ENCODE measurements at places on chromosomes 4 and X.

DNA sequence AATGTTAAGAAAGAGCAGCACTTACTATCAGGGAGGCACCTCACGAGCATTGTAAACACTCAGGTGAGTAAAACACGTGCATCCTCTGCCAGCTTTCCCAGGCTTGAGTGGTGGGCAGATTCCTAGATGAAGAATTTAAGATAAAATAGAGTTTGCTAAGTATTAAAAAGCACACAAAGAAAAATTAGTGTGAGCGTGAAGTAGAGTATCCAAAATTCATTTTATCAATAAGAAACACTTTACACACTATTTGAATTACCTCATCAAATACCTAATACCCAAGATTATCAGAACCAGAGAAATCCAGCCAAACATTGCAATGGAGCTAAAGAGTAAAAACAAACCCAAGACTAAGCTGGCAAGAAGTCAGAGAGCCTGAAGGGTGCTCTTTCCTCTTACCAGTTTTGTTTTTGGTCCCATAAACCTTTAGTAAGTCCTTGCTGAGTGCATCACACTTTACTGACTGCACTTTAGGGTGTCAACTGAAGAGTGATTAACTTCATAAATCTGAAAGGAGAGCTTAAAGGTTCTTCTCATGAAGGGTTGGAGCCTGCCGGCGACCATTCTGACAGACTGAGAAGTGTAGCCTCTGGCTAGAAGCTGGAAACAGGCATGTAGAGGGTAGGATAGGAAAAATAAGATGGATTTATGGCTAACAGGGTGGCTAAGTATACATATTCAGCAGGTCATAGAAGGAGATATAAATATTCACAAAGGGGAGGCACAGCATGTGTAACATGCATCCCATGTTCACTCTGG is 151.1 kb downstream of the SLC7A11 start:
- no peak for DNase-seq

- no peak for DNase-seq
These were observed 57.3 kb upstream of the AP1S2 start for GRCh38 chrX:15911734-15912550.

GRCh38 chrX:73817393-73818199 is 254.6 kb downstream of the CHIC1 start:
- DNase-seq, result no peak

DNA sequence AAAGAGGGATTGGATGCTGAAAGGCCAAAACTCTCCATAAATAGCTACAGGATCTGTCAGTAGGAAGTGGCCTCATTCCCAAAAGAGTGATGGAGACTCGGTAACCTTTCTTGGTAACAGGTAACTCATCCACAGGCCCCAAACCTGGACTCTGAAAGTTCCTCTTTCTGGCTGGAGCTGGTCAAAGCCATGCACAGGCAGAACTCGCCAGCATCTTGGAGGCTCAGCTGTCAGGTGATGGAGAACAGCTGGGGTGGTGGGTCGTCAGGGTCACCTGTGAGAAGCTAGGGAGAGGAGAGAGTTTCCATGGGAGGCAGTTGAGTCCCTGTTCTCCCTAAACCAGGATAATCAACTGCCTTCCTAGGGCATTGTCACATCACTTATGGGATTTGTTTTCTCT is 354.3 kb upstream of the GATB start:
- no peak for DNase-seq

DNA sequence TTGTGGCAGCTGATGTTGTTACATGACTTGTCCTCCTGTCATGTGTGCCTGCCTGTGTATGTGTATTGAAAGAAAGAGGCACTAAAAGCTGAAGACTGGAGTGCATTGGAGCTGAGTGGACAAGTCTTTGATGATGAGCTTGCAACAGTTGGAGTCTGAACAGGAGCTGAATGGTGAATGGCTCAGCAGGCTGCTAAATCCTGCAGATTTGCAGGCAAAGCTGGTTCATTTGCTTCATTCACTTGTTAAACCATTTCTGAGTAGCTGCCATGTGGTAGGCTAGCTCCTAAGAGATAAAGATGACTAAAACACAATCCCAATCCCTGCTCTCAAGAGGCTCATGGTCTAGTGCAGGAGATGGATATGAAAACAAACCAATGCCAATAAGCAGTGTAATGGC is 217.3 kb downstream of the CHRDL1 start:
- DNase-seq, result no peak

- DNase-seq, result no peak
These were observed 42.7 kb downstream of the KIF4A start for GRCh38 chrX:70332600-70332999.

DNA sequence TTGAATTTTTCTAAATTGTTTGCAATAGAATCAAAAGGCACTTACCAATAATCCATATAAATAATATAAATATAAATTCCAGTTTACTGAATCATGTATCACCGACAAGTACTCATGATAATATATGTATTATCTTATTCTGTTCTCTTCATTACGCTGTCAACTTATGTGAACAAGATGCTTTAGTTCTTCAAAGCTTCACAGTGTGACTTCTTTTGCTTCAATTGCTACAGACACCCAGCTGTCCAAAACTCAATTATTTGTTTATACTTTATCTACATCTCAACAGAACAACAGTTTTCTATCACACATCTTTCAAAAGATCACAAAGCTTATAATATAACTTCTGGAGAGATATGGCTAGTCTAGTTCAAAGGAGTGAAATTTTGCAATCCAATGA is 1499.9 kb upstream of the PCDH10 start:
- DNase-seq, result no peak

- DNase-seq, result peak; percentile 22
These were observed 487.6 kb upstream of the BOD1L1 start for GRCh38 chr4:14115106-14115505.

DNA sequence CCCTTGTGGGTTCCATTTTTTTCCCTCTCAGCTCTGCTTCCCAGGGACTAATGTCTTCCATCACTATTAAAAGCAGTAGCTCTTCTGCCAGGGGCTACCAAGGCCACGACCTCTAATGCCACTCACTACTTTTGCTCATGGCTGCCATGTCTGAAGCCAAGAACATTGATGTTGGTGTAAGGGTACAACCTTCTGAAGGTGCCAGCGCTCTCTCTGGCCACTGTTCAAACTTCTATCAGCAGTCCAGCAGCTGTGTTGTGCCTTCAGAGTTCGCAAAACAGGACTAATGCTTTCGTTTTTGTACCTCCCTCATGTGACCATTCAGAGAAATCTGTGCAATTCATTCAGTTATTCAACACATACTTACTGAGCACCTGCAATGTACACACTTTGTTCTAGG is 121.5 kb upstream of the ENPEP start:
- DNase-seq, result no peak

GRCh38 chr4:169566021-169566818 is 46.2 kb downstream of the NEK1 start:
- peak; percentile 28 for DNase-seq

DNA sequence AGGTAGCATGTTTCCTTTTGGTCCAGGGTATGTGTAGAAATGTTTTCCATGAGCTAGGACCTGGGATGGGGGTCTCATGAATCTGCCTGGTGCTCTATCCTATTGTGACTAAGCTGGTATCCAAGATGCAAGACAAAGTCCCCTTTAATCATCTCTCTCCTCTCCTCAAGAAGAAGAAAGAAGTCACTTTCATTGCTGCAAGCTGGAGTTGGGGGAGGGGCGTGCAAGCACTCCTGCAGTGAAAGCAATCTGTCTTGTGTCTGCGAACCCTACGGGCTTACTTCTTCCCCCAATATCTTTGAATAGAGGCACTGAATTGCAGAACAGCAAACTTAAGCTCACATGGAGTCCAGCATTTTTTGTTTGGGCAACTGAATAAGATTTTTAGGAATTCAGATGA is 27.2 kb upstream of the GRPR start:
- no peak for DNase-seq

GRCh38 chr4:19693936-19694570 is 557.7 kb upstream of the SLIT2 start:
- no peak for DNase-seq

GRCh38 chr4:2081540-2081939 is 22.4 kb downstream of the NAT8L start:
- peak; percentile 3 for DNase-seq

DNA sequence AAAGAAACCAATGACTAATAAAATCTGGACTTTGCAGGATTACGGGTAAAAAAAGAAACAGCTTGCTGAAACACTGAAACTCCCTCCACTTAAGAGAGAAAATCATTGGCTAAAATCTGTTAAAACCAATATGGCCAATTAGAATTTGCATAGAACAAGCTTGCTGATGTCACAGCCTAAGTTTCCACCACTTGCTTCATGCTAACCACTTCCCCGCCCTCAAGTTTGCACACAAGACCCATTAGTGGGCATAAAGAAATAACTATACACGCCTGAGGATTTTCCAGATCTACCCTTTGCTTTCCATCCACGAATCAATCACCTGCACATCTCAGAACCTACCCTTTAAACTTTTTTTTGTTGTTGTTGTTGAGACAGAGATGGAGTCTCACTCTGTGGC is 42.7 kb upstream of the PHEX start:
- no peak for DNase-seq

- no peak for DNase-seq
These were observed 128.9 kb upstream of the TMEM164 start for GRCh38 chrX:109873983-109874382.

GRCh38 chr4:70559924-70560323 is 32.1 kb upstream of the AMBN start:
- DNase-seq, result no peak

GRCh38 chrX:42714981-42715700 is 62.8 kb downstream of the PPP1R2C start:
- peak; percentile 9 for DNase-seq

DNA sequence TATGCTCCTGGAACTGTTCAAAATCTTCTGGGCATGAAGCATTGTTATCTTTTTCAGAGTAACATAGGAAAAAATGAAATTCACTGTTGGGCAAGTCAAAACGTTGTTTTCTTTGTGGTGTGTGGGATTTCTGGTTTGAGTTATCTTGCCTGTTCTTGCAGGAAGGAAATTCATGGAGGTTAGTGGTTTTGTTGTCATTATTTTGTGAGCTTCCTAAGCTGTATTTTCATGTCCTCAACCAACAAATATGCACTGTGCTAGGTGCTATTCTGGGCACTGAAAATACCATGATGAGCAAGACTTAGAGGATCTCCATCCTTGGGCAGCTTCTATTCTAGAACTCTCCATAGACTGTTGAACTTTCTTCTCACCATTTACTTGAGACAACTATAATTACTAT is 16.9 kb downstream of the SPINK2 start:
- DNase-seq, result no peak

GRCh38 chrX:65576160-65576559 is 41.6 kb upstream of the LAS1L start:
- no peak for DNase-seq

DNA sequence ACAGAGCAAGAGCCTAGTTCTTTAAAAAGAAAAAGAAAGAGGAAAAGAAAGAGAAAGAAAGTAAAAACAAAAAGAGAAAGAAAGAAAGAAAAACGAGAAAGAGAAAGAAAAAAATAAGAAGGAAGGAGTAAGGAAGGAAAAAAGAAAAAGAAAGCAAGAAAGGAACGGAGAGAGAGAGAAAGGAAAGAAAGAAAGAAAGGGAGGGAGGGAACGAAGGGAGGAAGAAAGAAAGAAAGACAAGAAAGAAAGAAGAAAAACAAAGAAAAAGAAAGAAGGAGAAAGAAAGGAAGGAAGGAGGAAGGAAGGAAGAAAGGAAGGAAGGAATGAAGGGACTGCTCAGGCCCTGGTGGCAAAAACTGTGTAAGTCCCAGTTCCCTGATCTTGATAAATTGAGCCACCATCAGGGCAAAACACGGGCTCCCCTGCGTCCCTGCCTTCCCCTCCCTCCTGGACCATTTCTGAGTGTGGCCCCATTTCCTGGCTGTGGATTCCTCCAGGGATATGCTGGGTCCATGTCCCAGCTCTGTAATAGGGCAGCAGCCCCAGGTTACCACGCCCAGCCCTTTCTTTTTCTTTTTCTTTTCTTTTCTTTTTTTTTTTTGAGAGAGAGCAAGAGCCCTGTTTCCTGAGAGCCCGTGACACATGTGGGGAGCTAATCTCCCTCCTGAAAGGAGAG is 44.8 kb downstream of the SHOX start:
- DNase-seq, result no peak

DNA sequence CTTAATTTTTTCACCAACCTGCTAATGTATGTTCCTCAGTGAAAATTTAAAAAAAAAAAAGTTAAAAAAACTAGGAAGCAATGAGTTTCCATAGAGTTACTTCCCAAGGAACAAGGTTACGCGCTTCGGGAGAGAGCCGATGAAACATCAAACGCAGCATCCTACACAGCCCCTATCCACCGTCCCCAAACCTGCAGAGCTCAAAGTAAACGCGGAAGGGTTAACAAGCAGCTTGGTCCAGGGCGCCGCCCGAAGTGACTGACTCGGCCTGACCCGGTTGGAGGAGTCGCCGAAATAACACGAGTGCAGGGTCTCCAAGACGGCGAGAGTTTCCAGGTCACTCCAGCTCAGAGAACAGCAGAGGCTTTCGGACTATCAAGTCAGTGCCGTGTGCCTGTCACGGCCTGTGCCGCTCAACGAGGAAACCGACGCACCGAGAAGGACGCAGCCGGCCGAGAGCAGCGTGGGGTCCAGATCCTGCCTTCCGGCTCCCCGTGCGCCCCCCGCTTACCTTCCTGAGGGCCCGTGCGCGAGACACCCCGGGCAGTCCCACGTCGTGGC is 512 bp downstream of the NOP14 start:
- peak; percentile 58 for DNase-seq

DNA sequence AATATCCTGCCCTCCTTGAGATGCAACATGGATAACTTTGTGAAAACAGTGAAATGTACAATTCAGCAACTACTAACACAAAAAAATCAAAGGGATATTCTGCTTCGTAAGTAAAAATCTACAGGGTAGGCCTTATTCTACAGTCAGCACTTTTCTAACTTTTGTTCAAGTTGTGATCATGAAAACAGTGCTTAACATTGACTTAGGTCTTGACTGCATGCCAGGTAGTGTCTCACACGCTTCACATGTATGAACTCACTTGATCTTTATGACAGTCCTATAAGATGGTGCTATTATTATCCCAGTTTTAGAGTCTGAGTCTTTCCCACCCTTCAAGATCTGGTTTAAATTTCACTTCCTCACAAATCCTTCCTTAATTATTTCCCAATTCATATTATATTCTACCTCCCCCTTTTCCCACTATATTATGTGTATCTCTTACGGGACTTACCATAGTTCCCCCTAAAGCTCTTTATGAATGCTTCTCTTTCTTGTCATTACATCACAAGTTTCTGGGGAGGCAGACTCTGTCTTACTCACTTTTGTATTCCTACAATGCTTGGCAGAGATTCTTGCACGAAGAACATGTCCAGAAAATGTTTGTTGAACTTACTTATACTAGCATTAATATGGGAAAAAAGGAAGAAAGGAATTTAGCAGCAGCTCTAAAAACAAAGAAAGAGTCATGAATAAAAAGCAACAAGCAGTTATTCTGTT is 179.8 kb downstream of the SCFD2 start:
- no peak for DNase-seq
